ENCODE measurements at places on chromosomes 12 and 14. TPM values are rescaled to one million over a fixed set of nuclear protein-coding genes. Genes with fewer than 3 reads are reported as not detected.

- DNase-seq, result no peak
Observed at GRCh38 chr12:85782711-85783110, 53.5 kb downstream of the RASSF9 start.

The ABHD4 gene
- 14.4 TPM for total RNA-seq

GRCh38 chr12:131755305-131756113 is 44.6 kb downstream of the SFSWAP start:
- peak; percentile 47 for DNase-seq

The PHETA1 gene
- total RNA-seq, result 1.7 TPM

GRCh38 chr12:124545508-124546418 is 21.6 kb downstream of the NCOR2 start:
- peak; percentile 57 for DNase-seq

- DNase-seq, result no peak
Observed at GRCh38 chr12:92574051-92574783, 128.6 kb upstream of the PLEKHG7 start.

DNA sequence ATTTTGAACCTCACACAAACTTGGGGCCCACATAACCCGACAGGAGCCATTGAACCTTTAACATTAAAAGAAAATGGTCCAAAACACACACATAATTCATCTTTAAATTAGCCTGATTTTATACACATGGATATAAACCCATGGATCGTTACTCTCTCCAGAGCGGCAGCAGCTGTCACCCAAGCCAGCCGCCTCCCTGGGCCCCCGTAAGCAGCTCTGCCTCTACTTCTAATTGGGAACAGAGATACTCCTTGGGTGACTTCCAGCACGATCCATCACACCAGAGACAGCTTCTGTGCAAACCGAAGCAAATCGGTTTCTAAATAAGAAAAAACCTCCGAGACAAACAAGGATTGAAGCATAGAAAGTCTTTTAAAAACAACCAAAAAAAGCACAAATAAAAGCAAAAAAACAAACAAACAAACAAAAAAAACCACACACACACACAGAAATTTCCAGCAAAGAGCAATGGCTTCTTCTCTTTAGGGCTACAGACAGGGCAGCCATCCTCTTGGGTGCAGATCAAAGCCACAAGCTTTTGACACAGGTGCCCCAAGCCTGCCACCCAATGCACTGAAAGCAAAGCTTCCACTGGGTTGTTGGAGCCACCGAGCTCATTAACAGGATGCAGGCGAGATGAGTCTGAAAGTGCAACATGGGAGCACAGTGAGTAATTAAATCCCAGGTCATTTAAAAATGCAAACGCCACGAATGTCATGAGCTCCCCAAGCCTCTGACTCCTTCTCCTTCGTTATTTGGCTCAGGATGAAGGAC is 156.9 kb downstream of the DPF3 start:
- DNase-seq, result no peak

GRCh38 chr12:107903341-107904061 is 129.0 kb downstream of the ASCL4 start:
- DNase-seq, result no peak

DNA sequence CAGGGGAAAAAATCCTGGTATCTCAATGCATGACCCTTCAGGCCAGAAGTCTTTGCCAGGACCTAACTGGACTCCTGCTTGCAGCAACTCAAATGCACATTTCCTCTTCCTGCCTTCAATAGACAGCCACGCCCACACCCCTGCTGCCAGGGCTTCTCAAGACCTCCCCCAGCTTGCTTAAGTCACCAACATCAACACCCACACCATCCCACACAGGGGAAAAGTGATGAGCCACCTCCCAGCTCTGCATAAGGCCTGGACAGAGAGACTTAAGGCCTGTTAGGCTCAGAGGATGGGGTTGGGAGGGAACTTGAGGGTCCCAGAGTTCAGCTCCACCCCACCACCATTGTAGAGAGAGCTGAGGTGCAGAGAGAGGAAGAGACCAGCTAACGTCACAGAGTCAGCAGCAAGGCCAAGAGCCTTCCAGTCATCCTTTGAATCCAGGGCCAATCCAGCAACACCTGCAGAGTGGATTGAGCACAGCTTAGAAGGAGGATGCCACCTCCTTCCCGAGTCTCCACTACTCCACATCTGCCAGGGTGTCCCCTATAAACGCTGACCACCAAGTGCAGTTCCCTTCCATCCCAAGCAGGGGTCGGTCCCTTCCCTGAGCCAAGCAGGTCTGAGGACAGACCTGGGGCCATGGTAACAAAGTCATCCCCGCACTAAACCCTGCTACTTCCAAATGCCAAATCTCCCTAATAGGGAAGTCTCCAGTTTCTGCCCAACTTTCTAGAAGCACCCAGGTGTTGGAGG is 50.0 kb downstream of the KDM2B start:
- peak; percentile 56 for DNase-seq

The KLHL33 gene
- 0.14 TPM for total RNA-seq

DNA sequence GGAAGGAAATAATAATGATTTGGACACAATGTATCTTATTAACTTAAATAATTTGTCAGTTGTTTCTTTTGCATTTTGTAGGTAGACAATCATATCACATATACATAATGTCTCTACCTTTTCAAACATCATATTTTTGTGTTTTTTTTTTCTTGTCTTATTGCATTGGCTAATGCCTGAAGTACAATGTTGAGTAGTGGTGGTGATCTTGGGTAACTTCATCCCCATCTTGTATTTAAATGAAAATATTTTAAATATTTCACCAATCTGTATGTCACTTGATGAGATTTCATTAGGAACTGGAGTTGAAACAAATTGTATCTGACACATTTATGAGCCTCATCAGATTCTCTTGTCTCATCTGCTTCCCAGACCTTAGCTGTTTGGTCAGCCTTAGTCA is 109.7 kb upstream of the LHX5 start:
- no peak for DNase-seq

GRCh38 chr12:12088147-12088546 is 17.4 kb downstream of the BCL2L14 start:
- no peak for DNase-seq

GRCh38 chr14:99684410-99684934 is 374 bp downstream of the CYP46A1 start:
- no peak for DNase-seq

GRCh38 chr12:114123108-114123507 is 157.0 kb upstream of the RBM19 start:
- no peak for DNase-seq

GRCh38 chr12:92759634-92760268 is 57.0 kb downstream of the PLEKHG7 start:
- DNase-seq, result no peak

- no peak for DNase-seq
Observed at GRCh38 chr14:87888136-87888999, 104.6 kb downstream of the GALC start.

DNA sequence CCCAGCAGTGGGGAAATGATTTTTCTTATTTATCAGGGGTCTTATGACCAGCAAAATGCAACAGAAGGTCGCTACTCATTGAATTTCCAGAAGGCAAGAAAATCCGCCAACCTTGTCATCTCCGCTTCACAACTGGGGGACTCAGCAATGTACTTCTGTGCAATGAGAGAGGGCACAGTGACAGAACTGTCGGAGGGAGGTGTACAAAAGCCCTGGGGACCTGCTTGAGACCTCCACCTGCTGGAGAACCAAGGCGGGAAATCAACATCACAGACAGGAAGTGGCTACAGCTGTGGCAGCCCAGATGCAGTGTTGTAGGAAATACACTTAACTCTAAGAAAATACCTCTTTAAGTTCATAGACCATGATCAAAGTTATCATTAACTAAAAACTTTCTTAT is 250.9 kb upstream of the OR4E1 start:
- DNase-seq, result peak; percentile 63

DNA sequence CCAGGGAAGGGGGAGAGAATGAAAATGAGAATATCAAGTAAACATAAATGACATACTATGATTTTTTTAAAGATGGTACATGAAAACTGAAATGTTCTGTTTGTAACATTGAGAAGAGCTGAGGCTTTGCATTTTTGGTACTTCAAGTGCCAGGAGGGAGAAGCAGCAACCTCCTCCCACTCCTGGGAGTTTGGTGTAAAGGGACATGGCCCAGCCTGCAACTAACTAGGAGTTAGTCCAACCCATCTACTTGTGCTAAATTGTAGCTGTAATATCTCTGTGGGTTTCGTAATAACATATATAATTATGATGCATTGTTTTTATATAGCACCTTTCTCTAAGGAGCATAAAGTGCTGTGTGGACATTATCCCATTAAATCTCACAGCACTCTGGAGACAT is 517.5 kb downstream of the NELL2 start:
- no peak for DNase-seq

GRCh38 chr12:50174971-50175715 is 8.0 kb upstream of the CERS5 start:
- peak; percentile 64 for DNase-seq

- DNase-seq, result no peak
Observed at GRCh38 chr12:15700595-15700994, 88.6 kb downstream of the EPS8 start.

- no peak for DNase-seq
Observed at GRCh38 chr12:124861492-124861891, 2.2 kb downstream of the SCARB1 start.

The SOX5 gene
- not detected for total RNA-seq

- no peak for DNase-seq
Observed at GRCh38 chr14:74085047-74085637, 386 bp downstream of the LIN52 start.

GRCh38 chr14:24815543-24815942 is 181.6 kb upstream of the GZMB start:
- no peak for DNase-seq

The KRT6C gene
- not detected for total RNA-seq

All from naive thymus-derived CD4-positive, alpha-beta T cell (primary cell).